ENCODE measurements at places on chromosomes 2 and 18.
A peak's percentile ranks its signal among the peaks of the same experiment; 100 is the strongest.

- no peak for DNase-seq
Measured at GRCh38 chr18:5543036-5543680, 639 bp downstream of the EPB41L3 start.

- DNase-seq, result peak; percentile 15
Measured at GRCh38 chr2:174012347-174013314, 47.5 kb upstream of the SP3 start.

- no peak for DNase-seq
Measured at GRCh38 chr2:219758907-219759680, 131.7 kb downstream of the SLC4A3 start.

GRCh38 chr2:8103085-8103708 lies 578.7 kb upstream of the ID2 start:
- no peak for DNase-seq

DNA sequence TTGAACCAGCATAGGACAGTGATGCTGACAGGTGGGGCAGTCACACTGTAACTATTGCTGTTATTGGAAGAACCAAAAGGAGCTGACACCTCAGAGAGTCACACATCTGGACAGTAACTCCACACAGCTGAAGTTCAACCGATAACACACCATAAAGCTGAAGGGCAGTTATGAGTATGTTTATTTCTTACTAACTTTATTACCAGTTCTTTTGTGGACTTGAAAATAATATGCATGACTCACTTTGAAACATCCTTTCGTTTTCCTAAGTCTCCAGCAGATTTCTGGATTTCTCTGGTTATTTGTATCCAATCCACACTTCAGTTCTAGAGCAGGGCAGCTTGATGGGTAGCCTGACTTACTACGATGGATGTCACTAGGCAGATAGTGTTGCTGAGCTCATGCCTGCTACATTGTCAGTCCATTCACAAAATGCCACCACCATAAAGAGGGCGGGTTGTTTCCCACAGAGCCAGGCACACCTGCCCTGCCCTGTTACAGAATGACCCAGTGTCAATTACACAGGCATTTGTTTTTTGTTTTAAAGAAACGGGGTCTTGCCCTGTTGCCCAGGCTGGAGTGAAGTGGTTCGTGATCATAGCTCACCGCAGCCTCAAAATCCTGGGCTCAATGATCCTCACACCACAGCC lies 8.4 kb upstream of the AGBL5 start:
- no peak for DNase-seq

- peak; percentile 26 for DNase-seq
Measured at GRCh38 chr2:119659601-119660342, 19.2 kb upstream of the TMEM177 start.

- no peak for DNase-seq
Measured at GRCh38 chr2:160878618-160879017, 281.6 kb upstream of the TANK start.

GRCh38 chr2:101341901-101342624 lies 33.6 kb upstream of the RNF149 start:
- peak; percentile 69 for DNase-seq

- no peak for DNase-seq
Measured at GRCh38 chr2:33577084-33577483, 22.0 kb downstream of the FAM98A start.

- no peak for DNase-seq
Measured at GRCh38 chr2:222180619-222181018, 118.2 kb downstream of the PAX3 start.

GRCh38 chr2:158577141-158577540 lies 120.4 kb downstream of the PKP4 start:
- no peak for DNase-seq

DNA sequence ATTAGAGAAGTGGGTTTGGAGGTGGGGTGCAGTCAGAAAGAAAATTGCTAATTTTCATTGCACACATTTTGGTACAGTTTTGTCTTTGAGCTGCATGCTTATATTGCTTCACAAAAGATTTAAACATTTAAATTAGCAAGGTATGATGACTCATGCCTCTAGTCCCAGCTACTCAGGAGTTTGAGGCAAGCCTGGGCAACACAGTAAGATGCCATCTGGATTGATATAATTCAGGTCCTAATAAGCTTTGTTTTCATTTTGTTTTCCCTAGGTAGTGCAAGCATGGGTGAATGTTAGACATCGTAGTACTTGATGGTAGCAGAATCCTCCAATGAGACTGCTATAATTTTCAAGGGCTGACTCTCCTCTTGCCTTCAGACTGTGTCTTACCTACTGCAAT lies 396.7 kb upstream of the RGPD4 start:
- no peak for DNase-seq

- no peak for DNase-seq
Measured at GRCh38 chr2:67561457-67561965, 164.4 kb downstream of the ETAA1 start.

- peak; percentile 56 for DNase-seq
Measured at GRCh38 chr2:27095745-27096651, 9.4 kb downstream of the KHK start.

DNA sequence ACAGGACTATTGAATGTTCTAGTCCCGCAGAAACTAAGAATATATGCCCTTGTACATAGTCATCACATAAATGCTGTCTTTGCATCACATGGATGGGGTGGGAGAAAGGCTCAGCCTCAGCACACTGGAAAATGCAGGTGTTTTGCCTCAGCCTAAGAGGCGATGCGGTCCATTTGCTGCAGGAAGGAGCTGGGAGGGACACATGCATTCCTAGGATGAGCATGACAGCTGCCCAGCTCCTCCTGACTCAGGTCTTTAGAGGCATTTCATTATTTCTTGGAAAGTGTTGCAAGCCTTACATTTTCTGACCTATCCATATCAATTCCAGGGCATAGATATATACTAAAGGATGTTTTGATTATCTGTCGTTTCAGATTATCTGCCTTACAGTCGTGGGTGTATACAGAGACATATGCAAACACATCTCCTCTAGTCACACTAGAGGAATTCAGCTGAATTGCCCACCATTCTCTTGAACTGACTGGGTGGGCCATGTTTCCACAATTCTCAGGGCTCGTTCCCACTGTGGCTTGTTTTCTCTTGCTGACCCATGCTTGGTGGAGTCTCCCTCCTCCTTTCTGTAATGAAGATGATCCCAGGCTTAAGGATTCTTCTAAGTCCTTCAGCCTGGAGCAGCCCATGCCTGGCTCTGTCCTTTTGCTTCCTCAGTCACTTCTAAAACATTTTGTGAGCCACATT lies 156.9 kb downstream of the SETBP1 start:
- DNase-seq, result no peak

DNA sequence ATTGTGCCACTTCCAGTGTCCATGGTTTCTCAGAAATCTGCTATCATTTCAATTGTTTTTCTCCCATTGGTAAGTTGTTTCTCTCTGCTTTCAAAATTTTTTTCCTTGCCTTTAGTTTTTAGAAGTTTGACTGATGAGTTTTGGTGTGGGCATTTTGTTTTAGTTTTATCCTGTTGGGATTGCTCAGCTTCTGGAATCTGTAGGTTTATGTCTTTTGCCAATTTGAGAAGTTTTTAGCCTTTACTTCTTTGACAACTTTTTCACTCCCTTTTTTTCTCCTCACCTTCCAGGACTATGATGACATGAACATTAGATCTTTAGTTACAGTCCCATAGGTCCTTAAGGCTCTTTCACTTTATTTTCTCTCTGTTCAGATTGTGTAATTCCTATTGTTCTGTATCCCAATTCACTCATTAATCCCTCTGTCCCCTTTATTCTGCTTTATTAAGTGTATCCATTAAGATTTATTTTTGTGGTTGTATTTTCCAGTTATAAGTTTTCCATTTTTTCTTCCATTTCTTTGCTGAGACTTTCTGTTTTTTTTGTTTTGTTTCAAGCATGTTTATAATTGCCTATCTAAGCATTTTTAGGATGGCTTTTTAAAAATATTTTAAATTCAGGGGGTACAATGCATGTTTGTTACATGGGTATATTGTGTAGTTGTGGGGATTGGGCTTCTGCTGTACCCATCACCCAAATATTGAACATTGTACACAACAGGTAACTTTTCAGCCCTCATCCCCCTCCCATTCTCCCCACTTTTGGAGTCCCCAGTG lies 17.9 kb downstream of the MFSD6 start:
- DNase-seq, result no peak

- DNase-seq, result no peak
Measured at GRCh38 chr2:177165721-177166711, 46.6 kb upstream of the HNRNPA3 start.

GRCh38 chr2:239993291-239993690 lies 31.9 kb downstream of the NDUFA10 start:
- no peak for DNase-seq

- no peak for DNase-seq
Measured at GRCh38 chr18:693466-694187, 18.8 kb downstream of the ENOSF1 start.

DNA sequence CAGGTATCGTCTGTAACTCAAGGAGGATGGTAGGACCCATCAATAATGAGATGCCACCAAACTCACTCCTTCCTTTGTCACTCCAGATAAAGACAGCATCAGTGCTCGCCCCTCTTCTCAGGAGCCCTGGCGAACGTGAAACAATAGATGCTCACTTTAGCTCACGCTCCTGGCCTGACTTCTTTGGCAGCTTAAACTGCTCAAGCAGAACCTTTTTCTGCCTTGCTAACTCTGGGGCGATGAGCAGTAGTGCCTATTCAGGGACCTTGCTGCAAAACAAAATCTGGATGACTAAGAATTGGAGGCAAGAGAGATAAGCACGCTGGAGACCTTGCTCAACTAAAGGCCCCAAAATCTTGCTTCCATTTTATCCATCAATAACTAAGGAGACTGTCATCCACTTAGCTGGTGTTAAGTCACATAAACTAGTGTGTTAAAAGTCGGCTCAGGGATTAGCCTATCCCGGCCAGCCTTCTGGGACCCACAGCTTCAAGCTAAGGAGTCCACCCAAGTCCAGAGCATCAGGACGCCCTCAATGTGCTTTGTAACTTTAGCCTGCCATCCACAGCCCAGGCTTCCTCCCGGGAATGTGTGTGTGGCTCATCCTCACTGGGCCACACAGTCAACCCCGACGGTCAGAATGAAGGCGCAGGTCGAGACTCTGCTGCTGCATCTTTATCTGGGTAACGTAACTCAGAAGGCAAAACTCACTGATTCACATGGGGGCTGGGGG lies 38.9 kb downstream of the ZNF516 start:
- no peak for DNase-seq

DNA sequence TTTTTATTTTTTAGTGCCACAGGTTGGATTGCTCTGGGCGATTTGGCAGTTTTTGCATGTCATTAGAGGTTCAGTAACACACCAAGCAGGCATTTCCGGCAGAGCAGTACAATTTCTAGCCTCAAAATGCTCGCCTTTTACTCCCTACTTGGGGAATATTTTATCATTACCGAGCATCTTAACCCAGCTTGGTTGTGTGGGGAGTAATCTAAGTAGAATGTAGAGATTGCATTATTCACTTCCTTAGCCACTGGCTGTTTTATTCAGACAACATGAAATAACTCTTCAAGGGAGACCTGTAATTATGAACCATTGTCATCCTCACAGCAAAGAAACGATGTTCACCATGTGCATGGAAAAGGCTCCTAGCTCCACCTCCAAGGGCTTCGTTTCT lies 13.1 kb downstream of the GRP start:
- DNase-seq, result no peak

DNA sequence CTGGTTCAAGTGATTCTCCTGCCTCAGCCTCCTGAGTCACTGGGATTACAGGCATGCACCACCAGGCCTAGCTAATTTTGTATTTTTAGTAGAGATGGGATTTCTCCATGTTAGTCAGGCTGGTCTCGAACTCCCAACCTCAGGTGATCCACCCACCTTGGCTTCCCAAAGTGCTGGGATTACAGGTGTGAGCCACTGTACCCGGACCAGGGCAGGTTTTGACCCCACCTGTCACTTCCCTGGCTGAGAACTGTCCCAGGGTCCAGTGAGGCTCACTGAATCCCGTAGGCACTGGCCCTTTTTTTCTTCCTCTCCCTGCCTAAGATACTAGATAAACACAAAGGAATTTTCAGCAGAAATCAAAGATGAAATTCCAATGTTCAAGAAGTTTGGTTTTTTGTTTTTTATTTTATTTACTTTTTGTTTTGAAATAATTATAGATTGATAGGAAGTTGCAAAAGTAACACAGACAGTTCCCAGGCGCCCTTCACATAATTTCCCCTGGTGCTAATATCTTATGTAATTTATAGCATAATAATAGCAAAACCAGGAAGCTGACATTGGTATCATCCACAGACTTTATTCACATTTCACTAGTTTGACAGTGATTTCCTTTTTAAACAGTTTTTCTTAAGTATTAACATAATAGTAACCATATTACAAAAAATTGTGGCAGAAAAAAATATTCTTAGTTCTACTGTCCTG lies 52.4 kb upstream of the B3GNT7 start:
- no peak for DNase-seq

- DNase-seq, result no peak
Measured at GRCh38 chr2:21452263-21452662, 328.5 kb downstream of the TDRD15 start.

- DNase-seq, result no peak
Measured at GRCh38 chr2:136171223-136171622, 53.3 kb upstream of the CXCR4 start.

GRCh38 chr18:42525905-42526304 lies 570.9 kb downstream of the PIK3C3 start:
- no peak for DNase-seq

DNA sequence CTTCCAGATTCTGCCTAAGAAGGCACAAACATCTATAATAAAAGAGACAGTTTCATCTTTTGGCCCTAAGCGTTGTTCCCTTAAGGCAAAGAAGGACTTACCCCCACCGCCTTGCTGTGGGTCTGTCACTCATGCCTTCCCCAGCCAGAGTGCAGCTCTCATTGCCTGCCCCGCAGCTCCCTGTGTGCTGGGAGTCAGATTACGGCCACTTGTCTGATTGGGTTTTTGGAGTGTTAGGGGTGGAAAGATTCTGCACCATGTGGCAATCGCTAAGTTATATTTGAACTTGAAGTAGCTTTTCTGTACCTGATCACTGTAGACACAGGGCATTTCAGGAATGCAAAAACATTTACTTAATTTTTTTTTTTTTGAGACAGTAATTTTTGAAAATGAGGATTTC lies at the start of gene AQP4:
AQP4 (minus strand) TSS at position 151 of the 400 bp plus-strand sequence; CDS start at position 133, 18 bp downstream.
- DNase-seq, result no peak

DNA sequence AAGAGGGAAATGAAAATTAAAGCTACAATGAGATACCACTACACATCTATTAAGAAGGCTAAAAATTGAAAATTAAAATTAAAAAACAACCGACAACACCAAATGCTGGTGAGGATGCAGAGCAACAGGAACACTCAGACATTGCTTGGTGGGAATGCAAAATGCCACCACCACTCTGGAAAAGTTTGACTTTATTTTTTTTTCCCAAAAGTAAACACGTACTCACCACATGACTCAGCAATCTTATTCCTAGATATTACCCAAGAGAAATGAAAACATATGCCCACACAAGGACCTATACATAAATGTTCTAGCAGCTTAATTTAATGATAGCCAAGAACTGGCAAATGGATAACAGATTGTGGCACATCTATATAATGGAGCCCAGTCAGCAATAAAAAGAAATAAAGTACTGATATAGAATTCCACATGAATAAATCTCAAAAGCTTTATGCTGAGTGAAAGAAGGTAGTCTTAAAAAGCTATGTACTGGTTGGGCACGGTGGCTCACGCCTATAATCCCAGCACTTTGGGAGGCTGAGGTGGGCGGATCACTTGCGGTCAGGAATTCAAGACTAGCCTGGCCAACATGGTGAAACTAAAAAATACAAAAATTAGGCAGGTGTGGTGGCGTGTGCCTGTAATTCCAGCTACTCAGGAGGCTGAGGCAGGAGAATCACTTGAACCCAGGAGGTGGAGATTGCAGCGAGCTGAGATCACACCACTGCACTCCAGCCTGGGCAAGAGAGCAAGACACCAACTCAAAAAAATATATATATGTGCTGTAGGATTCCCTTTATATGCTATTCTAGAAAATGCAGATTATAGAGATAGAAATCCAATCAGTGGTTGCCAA lies 4.2 kb upstream of the PROC start:
- DNase-seq, result no peak
